Activated CD4-positive, alpha-beta T cell treated with anti-CD3 and anti-CD28 coated beads, Interleukin-2, amount 50 U/mL, for 1 hour (primary cell): ENCODE measurements at places on chromosomes 12 and 14.

GRCh38 chr14:75495882-75496281 is 26.4 kb upstream of the BATF start:
- no peak for DNase-seq

DNA sequence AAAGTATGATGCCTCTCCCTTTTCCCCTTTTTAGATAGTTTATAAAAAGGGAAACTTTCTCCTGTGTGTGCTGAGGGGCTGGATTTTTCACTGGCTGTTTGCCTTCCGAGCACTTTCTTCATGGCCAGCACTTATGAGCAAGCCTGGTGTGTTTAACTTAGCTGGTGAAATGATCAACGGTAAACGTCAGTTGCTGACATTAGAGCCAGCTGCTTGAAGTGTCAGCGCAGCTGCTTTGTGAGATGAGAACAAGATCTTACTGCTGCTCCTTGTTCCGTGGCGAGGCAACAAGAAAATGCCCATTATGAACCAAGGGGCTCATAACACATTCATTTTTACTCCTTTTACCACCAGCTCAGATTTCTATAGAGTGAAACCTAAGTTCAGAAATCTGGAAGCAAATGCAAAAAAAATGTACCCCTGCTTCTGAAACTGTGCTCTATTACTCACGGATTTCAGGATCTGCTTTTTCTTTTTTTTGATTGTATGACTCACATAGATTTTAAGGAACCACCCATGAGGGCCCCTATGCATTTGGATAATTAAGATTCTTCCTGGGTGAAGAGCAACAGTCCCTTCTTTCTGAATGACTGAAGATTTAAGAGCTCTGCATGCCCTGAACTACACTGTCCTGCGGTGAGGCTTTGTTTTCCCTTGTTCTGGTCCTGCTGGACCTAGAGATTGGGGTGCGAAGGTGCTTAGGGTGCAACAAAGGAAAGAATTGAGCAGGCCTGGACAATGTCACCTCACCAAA is 74.3 kb upstream of the CPM start:
- no peak for DNase-seq

- DNase-seq: no peak
Measured at GRCh38 chr14:93975791-93976476, 436 bp downstream of the ASB2 start.

DNA sequence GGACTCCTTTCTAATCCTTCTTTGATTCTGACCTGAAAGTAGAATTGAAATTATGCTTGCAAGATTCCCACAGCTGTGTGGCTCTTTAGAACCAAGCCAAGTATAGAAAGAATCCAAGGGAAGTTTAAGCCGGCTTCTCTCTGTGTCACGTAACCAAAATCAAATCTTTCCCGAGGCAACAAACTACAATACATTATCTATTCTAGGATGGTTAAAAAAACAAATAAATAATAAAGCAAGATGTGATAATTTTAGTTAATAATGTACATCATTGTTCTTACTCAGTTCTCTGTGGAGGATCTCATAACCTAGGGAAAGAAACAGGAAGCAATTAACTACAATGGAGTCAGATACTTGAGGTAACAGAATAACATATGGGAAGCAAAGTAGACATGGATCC is 78.1 kb upstream of the ST8SIA1 start:
- no peak for DNase-seq

DNA sequence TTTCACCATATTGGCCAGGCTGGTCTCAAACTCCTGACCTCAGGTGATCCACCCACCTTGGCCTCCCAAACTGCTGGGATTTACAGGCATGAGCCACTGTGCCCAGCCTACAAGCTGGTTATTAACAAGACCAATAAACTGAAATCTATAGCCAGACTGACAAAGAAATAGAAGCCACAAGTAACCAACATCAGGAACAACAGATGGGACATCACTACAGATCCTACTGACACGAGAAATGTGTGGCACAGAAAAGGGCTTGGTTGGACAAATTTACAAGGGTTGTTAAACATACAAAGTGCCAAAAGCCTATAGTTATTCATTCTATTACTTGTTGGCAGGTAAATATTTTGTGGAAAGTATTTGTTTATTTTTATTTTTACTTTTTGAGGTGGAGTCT is 11.6 kb downstream of the MTA1 start:
- no peak for DNase-seq

- DNase-seq: no peak
Measured at GRCh38 chr14:72679536-72680151, 214.3 kb downstream of the DPF3 start.

DNA sequence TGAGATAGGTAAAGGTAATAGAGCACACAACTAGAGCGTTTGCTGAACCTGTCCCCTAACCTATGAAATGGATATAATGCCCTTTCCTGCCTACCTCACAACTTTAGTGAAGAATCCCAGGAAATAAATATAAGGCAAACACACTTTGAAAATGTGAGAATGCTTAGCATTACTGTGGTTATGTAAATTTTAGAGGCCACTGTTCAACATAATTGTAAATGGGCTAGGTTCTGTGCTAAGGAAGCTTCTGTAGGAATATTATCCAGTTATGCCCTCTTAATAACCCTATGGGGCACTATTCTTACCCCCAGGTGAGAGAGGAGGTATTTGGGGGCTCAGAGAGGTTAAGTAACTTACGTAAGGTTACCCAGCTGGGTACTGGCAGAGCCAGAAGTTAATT is 92.5 kb upstream of the TMEM233 start:
- DNase-seq: no peak

GRCh38 chr12:14696265-14696741 is at the start of gene GUCY2C:
Gene GUCY2C (minus strand): TSS chr12:14696599. CDS start chr12:14696448, 151 bp downstream.
- DNase-seq: no peak

DNA sequence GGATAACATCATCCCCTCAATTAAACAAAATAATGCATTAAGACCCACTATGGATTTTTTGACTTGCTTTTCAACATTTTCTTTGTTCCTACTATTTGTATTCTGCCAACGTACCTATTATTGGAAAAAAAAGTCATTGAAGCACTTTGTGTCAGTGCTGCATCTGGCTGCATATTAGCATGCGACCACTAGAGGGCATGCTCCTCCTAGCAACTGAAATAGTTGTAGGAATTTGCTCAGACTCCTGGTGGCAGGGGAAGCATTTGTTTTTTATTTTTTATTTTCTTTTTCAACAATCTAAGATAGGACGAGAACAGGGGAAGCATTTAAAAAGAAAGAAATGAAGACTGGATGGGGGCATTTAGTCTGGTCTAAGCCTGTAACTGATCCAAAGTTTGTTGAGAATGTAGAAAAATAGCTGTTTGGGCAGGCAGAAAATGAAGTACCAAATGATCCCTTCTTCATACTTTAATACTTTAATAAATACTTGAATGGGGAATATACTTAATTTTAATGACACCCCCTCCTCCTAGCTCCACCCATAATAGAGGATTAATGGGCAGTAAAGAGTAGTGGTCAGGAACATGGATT is 14.5 kb upstream of the CLEC4A start:
- DNase-seq: peak; percentile 78

DNA sequence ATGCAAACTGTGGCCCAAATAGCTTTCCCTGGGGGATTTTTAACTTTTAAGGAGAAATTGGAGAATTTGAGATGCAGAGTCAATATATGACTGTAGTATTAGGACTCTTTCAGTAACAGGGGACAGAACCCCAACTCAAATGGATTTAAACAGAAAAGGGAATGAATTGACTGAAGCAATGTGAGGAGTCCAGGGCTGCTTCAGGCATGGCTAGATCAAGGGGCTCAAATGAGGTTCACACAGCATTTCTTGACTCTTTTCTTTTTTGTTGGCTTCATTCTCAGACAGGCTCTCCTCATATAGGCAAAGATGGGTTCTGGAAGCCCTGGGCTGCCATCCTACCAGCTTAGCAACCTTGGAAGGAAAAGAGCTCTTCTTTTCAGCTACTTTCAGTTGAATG is 13.6 kb downstream of the HNF1A start:
- no peak for DNase-seq

- no peak for DNase-seq
Measured at GRCh38 chr12:95515197-95515596, 36.1 kb downstream of the USP44 start.

DNA sequence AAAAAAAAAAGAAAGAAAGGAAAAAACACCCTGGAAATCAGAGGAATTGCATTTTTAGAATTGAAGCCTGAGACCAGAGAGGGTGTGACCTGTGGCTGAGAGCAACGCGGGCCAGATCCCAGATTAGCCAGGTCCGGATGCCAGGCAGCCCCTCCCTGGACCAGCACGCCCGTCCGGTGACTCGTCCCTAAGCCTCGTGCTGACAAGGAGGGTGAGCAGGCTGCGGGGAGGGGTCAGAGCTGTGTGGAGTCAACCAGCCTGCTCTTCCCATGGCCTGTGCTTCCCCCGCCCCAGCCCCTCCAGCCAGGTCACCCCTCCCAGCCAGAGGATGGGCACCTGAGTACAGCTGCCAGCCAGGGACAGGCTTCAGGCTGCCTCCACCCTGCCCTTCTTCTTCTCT is 4.2 kb upstream of the KLC1 start:
- no peak for DNase-seq

- DNase-seq: no peak
Measured at GRCh38 chr12:77047341-77048109, 17.8 kb downstream of the E2F7 start.

DNA sequence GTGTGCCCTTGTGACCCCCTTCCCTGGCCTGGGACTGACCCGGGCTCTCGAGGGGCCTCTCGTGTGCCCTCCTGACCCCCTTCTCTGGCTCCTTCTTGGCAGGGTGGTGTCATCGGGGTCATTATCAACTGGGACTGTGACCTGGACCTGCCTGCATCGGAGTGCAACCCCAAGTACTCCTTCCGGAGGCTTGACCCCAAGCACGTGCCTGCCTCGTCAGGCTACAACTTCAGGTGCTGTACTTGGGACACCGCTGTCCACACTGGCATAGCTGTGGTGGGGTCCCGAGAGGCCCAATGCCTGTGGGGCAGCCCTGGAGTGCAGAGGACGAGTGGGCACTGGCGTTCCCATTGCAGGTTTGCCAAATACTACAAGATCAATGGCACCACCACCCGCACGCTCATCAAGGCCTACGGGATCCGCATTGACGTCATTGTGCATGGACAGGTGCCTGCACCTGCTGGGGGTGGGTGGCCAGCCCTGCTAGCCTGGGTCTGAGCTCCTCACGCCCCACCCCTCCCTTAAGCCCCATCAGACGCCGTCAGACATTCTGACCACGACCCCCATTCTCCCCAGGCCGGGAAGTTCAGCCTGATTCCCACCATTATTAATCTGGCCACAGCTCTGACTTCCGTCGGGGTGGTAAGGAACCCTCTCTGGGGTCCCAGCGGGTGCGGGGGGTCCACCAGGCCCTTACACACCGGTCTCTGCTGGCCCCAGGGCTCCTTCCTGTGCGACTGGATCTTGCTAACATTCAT is 2.5 kb downstream of the P2RX2 start:
- no peak for DNase-seq

- no peak for DNase-seq
Measured at GRCh38 chr14:34424488-34424887, 37.6 kb downstream of the SPTSSA start.

GRCh38 chr14:87002776-87003175 is 990.2 kb downstream of the GALC start:
- no peak for DNase-seq

- no peak for DNase-seq
Measured at GRCh38 chr12:6192604-6193380, 7.4 kb upstream of the CD9 start.

- DNase-seq: no peak
Measured at GRCh38 chr12:125689576-125690410, 624.6 kb downstream of the AACS start.

DNA sequence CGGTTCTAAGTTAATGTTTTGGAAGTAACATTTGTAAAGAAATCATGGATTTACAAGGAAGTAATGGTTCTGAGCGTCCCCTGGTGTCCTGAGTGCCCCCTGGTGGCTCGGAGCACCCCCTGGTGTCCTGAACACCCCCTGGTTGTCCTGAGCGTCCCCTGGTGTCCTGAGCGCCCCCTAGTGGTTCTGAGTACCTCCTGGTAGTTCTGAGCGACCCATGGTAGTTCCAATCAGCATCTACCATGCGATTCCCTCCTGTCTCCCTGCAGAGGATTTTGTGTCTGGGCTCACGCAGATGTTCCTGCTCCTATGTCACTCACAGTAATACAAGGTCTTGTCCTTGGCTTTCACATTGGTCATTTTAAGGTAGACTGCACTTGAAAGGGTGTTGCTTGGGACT is 1352.9 kb downstream of the TMEM121 start:
- peak; percentile 46 for DNase-seq

DNA sequence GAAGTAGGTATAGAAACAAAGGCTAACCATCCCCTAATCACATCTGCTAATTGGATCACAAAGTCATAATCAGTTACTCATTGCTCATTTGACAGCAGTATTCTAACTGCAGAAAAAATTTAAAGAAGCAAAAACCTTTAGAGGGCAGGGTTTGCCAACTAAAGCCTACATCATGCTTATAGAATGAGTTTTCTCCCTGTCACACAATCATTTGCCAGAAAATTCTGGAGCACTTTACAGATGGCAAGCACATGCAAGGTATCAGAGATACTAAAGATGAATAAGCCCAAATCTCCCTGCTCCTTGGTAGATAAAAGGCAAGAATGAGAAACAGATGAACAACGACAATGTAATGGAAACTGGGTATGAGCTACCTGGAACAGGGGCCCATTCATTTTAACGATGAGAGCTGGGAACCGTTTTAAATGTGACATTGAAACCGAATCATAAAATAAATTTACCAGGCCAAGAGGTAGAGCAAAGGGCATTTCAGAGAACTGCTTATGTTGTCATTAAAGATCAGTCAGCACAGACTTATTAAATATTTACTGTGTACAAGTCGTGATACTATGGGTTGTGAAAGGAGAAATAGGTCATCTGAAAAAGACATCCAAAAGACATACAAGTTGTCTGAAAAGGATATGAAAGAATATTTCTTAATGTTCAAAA is 211.4 kb upstream of the ABCD2 start:
- DNase-seq: no peak

DNA sequence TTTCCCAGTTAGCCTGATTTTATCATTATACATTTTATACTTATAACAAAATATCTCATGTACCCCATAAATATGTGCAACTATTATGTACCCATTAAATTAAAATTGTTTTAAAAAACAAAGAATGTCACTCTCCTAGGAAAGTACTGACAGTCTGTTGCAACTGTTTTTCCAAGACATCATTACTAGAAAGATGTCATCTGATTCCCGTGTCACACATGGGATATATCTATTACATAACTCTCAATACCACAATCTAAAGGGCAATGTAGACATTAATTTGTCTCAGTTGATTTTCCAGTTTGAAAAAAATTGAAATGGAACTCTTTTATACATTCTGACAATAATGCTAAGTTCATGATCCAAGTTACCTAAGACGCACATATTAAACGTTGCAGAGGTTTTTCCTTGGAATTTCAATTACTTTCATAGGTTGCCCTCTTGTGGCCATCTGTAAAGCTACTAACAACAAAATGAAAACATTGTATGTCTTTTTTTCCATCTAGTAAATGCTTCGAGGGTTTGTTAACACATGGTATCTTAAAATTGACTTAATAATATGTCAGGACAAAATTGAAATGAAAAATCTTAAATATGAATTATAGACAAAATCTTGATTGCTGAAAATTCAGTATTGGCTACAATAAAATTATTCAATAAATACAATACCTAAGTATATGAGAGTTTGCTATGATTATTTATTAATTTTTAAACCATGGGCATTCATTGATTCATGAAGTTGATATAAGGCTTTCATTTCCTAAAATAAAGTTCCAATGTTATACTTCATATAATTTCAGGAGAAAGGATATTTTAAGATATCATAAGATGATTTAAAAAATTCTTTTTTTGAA is 131.6 kb downstream of the PPFIA2 start:
- no peak for DNase-seq
